Inflammatory macrophage treated with lipopolysaccharide for 4 hours (primary cell): ENCODE measurements at places on chromosomes 13 and 19.
A peak's percentile ranks its signal among the peaks of the same experiment; 100 is the strongest.

- DNase-seq, result peak; percentile 99
These were observed at the start of gene POLRMT for GRCh38 chr19:633068-633785. POLRMT (minus strand) TSS chr19:633537; CDS start chr19:633512, 25 bp downstream.

GRCh38 chr13:51826606-51827005 lies 18.4 kb downstream of the TMEM272 start:
- peak; percentile 44 for DNase-seq

DNA sequence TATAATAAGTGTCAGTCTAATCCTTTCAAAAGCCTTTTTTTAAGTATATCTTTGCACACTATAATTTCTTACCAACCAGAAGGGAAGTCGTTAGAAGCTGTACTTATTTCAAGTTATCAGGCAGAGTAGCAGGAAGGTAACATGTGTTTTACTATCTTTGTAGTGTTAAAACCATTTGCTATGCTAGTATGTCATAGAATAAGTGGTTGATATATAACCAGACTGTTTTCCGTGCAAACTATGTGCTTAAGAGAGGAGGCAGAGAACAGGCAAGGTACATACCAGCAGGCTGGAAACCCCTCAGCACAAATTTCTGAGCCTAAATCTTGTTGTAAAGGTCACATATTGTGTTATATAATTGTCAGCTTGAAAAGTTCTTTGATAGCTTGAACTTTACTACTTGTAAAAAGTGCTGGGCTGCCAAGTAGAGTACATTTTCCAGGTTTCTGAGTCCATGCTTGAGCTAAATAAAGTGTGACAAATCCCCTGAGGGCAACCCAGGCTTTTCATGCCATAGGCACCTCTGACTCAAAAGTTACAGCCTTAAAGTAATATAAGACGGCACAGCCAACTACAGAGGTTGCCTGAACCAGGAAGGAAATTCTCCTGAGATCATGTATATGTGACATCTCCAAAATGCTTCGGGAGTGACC lies 1297.4 kb downstream of the PCDH9 start:
- no peak for DNase-seq

- peak; percentile 28 for DNase-seq
These were observed 11.2 kb downstream of the WDFY2 start for GRCh38 chr13:51595416-51595815.

- DNase-seq, result no peak
These were observed 109.0 kb upstream of the SOX1 start for GRCh38 chr13:111957913-111958450.

DNA sequence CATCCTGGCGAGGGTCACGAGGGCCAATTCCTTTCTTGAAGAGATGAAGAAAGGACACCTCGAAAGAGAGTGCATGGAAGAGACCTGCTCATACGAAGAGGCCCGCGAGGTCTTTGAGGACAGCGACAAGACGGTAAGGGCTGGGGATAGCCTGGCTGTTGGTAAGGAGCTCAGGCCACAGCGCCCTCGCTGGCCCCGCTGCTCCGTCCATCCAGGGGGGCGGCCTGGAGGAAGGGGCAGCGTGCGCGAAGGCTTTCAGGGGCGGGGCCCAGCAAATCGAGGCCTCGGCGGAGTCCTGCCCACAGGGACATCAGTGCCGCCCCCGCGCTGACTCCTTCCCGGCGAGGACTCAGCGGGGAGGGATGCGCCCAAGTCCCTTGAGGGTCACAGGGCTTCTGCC lies 6.9 kb downstream of the F10 start:
- DNase-seq, result no peak

GRCh38 chr13:30856005-30856790 lies 49.9 kb upstream of the MEDAG start:
- DNase-seq, result no peak

GRCh38 chr13:112931028-112931934 lies 37.7 kb upstream of the MCF2L start:
- DNase-seq, result no peak

GRCh38 chr13:72970956-72971355 lies 87.8 kb upstream of the KLF5 start:
- no peak for DNase-seq

GRCh38 chr13:52812941-52813340 lies 35.5 kb downstream of the PCDH8 start:
- no peak for DNase-seq

- no peak for DNase-seq
These were observed 299.7 kb downstream of the DLEU7 start for GRCh38 chr13:50543782-50544181.

DNA sequence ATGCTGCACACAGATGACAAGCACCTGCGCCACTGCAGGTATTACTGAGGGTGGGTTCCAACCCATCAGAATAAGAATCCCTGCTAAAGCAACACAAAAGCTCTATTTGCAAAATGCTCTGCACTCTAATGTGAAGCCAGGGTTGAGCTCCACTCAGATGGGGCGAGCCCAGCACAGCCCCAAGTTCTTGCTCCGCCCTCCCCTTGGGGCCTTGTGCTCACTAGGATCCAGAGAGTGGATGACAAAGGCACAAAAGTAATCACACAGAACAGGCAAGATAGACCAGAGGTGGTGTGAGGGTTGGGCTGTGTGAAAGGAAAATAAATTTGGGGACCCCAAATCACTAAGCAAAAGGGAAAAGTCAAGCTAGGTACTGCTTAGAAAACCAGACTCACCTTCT lies 8.2 kb upstream of the ZNF611 start:
- DNase-seq, result no peak

DNA sequence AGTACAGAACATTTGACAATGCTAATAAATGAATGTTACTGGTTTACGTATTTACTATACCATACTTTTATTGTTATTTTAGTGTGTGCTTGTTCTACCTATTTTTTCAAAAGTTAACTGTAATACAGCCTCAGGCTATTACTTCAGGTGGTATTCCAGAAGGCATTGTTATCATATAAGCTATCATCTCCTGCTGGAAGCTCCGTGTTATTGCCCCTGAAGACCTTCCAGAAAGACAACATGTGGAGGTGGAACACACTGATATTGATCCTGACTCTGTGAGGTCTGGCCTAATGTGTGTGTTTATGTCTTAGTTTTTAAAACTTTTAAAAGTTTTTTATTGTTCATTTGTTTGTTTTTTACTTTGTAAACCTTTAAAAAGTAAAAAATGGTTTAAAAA lies 509.8 kb upstream of the SPRY2 start:
- no peak for DNase-seq

- no peak for DNase-seq
These were observed 844 bp upstream of the RFX1 start for GRCh38 chr19:14006766-14007562.

DNA sequence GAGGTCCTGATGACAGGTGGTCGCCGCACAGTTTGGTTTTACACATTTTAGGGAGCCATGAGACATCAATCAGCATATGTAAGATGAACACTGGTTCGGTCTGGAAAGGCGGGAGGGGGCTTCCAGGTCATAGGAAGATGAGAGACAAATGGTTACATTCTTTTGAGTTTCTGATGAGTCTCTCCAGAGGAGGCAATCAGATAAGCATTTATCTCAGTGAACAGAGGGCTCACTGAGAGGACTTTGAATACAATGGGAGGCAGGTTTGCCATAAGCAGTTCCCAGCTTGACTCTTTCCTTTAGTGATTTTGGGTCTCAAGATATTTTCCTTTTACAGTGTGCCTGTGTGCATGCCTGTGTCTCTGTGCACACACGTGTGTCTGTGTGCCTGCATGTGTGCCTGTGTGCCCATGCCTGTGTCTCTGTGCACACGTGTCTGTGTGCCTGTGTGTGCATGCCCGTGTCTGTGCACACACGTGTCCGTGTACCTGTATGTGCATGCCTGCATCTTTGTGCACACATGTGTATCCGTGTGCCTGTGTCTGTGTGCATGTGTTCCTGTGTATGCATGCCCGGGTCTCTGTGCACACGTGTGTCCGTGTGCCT lies 35.5 kb upstream of the TMEM255B start:
- DNase-seq, result no peak

DNA sequence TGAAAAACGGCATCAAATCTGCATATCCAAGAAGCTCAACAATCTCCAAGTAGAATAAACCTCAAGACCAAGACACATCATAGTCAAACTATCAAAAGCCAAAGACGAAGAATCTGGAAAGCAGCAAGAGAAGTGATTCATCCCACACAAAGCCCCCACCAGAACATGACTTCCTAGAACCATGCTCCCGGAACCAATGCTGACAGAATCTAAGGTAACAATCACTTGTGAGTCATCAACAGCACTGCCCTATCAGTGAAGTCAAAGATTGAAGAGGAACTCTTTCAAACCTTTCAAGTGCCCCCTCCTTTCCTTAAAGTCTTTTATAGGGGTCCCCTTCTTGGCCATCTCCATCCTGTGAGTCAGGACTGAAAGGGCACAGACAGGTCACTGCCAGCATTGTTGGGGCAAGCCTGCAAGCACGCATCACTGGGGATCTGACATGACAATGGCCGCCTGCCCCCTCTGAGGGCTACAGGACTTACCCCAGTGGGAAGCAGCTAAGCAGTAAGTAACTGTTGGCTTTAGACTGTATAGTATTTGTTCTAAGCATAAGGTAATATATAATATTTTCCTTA lies at the start of gene CCDC70:
Gene CCDC70 (plus strand): TSS at position 247 of the 578 bp plus-strand sequence. CDS start 3,443 bp downstream, outside the sequence.
- DNase-seq, result no peak

DNA sequence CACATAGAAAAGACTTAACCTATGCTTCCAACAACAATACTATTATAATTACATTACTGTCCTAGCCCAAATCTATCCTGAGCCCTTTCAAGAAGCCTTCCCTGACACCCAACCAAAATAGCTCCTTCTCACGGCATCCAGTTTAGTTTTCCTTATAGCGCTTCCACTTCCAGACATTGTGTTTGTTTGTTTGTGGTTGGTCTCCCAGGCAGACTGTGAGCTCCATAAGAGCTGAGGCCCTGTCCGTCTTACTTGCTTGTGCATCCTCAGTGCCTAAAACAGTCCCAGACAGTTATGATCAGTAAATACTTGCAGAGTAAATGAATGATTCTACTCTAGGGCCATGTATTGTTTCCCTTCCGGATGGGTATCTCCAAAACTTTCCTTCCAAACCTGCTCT lies 68.1 kb upstream of the STARD13 start:
- no peak for DNase-seq

- no peak for DNase-seq
These were observed 561.0 kb downstream of the TBC1D4 start for GRCh38 chr13:74920920-74921319.

DNA sequence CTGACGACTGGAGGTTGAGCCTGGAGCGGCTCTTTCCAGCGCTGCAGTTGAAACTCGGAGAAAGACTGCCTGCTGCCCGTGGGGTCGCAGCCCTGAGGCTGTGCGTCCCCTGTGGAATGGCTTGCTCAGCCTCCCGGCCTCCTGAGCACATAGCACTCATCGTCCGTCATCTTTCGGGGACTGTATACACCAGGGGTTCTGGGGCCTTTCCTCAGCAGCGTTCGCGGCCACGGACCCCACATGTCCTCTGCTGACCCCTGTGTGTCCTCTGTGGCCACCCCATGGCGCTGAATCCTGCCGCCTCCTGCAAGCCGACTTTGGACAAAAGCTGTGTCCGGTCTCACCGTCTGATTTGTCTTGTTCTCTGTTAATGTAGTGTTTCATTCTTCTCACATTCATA lies 20.4 kb downstream of the CUL4A start:
- no peak for DNase-seq

GRCh38 chr19:49861541-49862378 lies 5.6 kb downstream of the PNKP start:
- no peak for DNase-seq

DNA sequence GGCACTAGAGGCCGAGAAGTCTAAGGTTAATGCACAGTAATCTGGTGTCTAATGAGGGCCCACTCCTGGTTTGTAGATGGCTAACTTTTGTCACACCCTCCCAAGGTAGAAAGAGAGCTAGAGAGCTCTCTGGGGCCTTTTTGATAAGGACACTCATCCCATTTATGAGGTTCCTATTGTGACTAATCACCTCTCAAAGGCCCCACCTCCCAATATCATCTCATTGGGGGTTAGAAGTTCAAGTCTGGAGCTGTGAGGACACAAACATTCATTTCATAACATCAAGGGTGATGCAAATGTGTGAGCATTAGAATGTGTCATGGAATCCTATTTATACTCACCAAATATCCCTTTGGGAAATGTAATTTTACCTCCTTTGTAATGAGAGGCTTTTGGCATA lies 79.2 kb upstream of the SLC10A2 start:
- no peak for DNase-seq

DNA sequence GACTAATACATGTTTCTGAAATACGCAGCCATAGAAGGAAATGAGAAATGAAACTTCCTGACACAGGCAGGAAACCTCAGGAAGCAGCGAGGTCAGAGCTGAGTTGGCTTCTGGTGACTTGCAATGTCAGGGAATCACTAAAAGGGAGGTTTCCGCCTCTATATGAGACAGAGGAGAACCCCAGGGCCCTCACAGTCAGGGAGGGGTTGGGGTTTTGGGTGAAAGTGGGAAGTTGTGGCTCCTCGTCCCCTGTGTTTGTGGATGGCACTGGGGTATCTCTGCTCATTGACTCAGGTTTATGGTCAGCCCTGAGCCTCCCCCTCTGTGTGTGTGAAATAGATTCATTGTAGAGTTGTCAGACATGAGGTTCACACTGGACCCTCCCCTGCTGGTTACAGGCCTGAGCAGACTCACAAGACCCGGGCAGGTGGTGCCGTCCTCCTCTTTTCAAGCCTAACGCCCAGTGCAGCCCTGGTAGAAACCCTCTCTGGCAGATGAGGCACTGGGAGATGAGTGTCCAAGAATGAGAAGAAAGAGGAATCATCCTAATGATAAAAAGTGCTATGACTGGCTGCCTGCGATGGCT lies 5.5 kb upstream of the LILRA6 start:
- peak; percentile 96 for DNase-seq

DNA sequence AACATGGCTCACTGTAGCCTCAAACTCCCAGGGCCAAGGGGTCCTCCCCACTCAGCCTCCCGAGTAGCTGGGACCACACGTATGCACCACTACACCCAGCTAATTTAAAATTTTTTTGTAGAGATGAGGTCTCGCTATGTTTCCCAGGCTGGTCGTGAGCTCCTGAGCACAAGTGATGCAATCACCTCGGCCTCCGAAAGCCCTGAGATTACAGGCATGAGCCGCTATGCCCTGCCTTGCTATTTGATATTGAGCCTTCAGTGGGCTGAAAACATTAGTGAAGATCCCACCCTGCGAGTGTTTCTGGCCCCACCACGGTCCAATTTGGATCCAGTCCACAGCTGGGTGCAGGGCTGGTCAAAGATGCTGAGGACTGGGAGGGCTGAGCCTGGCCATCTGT lies 65.9 kb downstream of the TRPM4 start:
- no peak for DNase-seq

- DNase-seq, result no peak
These were observed 7.4 kb downstream of the IGFL4 start for GRCh38 chr19:46033401-46033800.

GRCh38 chr13:49348751-49349150 lies 95.1 kb downstream of the CAB39L start:
- DNase-seq, result no peak
